Inflammatory macrophage treated with lipopolysaccharide for 4 hours (primary cell): ENCODE measurements at places on chromosomes 13 and 19.
A peak's percentile ranks its signal among the peaks of the same experiment; 100 is the strongest.

GRCh38 chr13:105116966-105117365, 1418.5 kb downstream of the EFNB2 start:
- no peak for DNase-seq

DNA sequence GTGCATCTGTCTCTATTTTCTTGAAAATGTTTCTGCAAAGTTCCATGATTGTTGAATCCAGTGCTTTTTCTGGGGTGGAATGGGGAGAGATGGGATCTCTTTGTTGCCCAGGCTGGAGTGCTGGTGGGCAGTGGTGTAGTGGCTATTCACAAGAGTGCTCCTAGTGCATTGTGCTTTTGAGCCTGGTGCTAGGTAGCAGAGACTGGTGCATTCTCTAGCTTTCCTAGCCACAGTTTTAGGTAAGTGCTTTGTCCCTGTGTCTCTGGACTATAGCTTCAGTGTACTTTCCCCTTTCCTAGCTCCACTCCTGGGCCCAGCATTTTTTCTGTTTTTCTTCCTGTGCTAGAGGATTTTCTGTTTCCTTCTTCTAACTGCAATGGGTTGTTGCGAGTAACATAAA, 825.6 kb downstream of the SLITRK6 start:
- no peak for DNase-seq

DNA sequence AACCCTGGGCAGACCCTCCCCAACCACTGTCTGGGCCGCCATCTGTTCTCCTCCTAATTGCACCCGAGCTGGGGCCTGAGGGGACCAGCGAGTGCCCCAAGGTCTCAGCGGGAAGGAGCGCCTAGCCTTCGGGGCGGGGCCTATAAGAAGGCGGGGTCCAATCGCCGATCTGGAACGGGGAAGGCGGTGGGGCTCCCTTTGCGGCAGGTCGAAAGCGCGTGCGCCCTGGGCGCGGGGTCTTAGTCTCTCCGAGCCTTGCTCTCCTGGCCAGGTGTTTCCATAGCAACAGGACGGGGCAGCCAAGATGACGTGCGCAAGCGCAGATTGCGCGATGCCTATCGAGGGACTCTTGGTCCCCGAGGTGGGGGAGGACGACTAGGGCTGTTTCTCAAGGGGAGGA, 2.8 kb downstream of the MAST1 start:
- no peak for DNase-seq

DNA sequence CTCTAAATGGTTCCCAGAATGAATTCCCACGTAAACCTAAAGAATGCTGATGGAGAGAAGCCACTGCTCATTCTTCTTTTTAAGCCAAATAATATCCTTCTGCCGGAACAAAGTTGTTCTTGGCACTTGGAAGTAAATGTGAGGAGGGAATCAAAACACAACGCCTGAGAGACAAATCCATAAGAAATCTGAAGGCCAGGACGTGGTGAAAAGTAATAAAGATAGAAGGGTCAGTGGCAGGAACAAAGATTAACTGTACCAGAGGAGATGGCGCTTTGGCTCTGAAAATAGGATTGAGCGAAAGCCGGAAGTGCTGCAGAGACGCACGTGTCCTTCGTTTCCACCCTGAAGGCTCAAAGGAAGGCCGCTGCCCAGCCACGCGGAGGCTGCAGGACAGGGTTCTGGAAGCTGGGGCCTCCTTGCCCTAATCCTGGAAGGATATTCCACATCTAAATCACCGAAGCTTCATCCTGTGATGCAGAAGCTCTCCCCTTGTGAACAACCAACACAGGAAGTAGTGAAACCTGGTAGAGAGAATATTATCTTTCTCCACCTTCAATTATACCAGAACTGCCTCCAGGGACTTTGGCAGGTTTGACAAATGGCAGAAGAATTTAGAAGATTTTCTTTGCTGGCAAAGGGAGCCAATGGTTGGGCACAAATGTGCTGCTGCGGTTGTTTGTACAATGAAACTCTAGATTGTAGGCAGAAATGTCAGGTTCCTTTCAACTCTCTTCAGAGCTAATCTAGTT, 214.6 kb upstream of the SERP2 start:
- DNase-seq = no peak

DNA sequence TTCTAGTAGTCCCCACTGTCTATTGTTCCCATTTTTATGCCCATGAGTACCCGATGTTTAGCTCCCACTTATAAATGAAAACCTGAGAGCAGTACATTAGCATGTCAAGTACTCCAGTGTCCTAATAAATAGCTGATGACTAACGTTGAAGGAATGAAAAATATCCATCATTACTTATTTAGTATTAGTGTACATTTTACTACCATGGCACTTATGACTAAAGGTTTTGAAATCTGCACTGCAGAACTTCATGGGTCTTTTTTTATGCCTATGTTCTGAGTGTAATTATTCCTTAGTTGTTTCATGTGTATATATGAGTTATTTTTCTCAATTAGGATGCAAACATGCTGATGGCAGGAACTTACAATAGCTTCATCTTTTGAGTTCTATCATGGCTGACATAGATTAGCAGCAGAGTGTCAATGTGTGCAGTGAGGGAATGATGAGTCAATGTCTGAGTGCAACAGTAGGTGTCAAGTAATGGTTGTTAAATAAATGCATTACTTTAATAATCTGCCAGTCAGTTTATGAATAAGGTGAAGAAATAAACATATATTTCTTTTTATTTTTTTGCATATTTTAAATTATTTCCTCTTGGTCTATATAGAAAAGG, 188.4 kb downstream of the ITGBL1 start:
- no peak for DNase-seq

- DNase-seq = no peak
Observed at GRCh38 chr13:54999399-54999907, 1970.8 kb downstream of the OLFM4 start.

DNA sequence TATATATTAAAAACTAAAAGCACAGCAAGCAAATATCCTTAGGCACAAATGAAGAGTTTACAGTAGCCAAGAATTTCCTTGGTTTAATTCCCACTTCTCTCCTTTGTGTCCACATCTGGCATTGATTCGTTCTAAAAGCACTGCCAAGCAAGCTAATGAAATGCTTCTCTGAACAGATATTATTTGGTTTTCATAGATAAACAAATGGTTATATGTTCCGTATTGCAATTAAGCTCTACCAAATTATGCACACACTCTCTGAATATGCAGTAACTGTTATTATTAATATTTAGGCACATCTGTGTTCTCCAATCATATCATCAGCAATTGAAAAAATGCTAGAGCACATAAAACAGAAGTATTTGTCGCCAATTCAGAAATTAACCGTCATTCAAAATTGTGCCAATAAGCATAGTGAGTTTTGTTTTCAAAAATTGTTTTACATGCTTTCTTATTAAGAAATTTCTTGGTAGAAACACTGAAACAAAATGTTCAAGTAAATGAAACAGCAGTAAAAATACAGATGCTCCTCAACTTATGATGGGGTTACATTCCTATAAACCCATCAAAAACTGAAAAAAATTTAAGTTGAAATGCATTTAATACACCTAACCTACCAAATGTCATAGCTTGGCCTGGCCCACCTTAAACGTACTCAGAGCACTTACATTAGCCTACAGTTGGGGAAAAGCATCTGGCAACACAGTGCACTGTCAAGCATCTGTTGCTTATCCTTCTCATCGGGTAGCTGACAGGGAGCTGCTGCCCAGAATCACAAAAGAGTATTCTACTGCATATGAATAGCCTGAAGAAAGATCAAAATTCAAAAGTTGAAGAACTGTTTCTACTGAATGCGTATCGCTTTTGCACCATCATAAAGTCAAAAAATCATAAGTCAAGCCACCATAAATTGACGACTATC, 2134.7 kb downstream of the PCDH9 start:
- no peak for DNase-seq

GRCh38 chr13:57825066-57825465, 193.5 kb downstream of the PCDH17 start:
- DNase-seq = no peak

GRCh38 chr13:32284927-32285632, 30.1 kb downstream of the ZAR1L start:
- no peak for DNase-seq

DNA sequence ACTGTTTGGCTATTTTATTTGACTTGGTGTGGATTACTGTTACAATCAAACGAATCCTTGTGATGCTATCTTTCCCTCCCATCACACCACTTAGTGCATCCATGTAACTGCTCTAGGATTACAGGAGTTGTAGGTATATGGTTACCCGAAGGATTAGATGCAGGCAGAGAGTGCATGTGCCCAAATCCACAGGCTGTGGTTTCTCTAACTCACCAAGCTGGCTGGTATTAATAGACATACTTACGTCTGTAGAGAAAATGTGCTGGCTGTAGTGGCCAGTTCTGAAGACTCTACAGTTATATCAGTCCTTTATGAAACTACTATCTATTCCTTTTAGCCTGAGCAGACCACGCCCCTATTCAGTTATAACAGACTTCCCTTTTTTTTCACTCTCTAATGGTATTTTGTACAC, 1.1 kb upstream of the HMGB1 start:
- DNase-seq = peak; percentile 56
